NCI-H1930 (cell line): ENCODE measurements at places on chromosomes 5 and 9.

DNA sequence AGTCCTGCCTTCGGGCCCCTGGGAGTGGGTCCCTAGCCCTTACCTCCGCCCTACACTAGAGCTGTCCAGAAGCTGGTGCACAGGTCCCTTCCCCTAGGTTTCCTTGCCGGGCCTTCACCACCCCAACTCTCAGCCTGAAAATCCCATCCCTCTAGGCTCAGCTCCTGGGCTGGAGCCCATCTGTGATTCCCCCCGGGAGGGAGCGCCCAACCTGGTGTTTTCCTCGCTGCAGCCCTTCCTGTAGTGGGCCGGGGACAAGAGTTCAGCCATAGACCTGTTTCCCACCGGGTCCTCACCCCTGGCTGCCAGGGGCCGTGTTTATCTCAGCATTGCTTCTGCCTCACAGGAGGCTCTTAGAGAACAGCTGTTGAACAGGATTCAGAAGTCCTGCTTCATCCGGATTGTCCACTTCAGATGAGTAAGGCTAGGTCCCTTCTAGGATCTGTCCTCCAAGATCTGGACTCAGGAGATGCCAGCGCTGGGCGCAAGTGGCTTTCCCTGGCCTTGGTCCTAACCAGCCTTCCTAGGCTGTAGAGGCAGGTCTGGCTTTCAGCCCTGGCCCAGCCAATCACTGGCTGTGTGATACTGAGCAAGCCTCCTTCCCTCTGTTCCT, 965 bp downstream of the GLIPR2 start:
- DNase-seq: no peak

DNA sequence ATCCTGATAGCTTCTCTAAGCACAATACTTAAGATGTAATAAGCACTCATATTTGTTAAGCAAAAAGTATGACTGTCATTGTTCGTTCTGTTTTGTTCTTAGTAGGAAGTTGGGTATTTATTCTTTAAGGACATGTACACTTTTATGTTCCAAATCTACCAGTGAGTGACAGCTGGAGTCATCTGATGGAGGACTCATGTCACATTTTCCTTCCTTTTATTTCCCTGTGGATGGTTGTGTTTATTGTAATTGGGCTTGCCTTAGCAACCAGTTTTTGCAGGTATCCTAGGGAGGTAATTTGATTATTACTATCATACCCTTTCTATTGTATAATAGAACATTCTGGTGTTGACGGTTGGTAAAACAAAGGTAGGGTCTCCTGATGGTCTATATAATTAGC, 145.7 kb downstream of the ZSWIM6 start:
- no peak for DNase-seq

- DNase-seq: no peak
Measured at GRCh38 chr5:61283471-61283870, 48.6 kb upstream of the ZSWIM6 start.

GRCh38 chr9:70504834-70505233, 90.4 kb upstream of the KLF9 start:
- no peak for DNase-seq

DNA sequence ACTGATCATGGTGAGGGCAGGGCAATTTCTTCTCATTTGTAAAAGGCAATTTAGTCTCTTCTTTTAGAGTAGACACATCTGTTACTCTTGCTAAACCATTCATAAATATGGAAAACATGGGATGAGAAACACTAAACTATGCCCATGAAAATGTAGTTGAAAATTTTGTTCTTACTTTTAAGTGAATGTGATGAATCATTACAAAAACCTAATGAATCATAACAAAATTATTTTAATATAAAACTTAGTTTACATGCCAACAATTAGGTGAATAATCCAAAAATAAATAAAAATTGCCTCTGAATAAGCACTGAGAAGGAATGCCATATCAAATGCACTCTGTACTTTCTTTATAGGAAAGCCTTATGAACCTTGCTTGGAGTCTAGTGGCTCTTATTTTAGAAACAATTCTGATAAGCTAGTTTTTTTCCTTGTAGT, 297.7 kb upstream of the EFNA5 start:
- DNase-seq: no peak

GRCh38 chr9:137128158-137128861, 10.6 kb upstream of the GRIN1 start:
- no peak for DNase-seq

DNA sequence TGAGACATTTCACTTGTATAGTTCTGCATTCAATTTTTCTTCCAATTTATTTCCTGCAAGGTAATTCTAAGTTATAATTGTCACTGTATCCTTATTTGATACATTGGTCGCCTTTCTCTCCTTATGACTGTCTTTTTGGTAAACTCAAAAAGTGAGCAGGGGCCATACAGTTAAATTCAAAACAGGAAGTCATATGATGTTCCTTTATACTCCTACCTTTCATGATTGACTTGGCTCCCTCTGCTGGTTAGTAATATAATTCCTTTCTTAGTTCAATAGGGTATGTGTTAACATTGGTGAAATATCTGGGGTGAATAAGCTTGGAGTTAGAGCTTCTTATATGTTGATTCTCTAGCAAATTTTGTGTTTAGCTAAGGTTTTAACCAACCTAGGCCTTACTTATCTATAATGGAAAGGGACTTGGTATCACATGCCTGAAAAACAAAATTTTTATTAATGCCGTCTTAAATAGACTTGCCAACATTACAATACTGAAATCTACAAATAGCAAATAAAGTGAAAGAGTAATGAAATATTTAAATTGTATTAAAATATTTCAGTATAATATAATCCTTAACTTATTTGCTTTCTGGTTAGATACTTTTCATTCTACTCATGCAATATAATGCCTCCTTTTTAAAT, 6.0 kb upstream of the NIPBL start:
- DNase-seq: peak; percentile 40

- DNase-seq: no peak
Measured at GRCh38 chr9:70106571-70106970, 62.9 kb downstream of the MAMDC2 start.

DNA sequence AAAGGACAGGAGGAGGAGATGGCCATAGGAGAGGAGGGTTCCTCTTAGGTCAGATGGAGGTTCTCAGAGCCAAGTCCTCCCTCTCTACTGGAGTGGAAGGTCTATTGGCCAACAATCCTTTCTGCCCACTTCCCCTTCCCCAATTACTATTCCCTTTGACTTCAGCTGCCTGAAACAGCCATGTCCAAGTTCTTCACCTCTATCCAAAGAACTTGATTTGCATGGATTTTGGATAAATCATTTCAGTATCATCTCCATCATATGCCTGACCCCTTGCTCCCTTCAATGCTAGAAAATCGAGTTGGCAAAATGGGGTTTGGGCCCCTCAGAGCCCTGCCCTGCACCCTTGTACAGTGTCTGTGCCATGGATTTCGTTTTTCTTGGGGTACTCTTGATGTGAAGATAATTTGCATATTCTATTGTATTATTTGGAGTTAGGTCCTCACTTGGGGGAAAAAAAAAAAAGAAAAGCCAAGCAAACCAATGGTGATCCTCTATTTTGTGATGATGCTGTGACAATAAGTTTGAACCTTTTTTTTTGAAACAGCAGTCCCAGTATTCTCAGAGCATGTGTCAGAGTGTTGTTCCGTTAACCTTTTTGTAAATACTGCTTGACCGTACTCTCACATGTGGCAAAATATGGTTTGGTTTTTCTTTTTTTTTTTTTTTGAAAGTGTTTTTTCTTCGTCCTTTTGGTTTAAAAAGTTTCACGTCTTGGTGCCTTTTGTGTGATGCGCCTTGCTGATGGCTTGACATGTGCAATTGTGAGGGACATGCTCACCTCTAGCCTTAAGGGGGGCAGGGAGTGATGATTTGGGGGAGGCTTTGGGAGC, 3.1 kb downstream of the EGR1 start:
- no peak for DNase-seq

DNA sequence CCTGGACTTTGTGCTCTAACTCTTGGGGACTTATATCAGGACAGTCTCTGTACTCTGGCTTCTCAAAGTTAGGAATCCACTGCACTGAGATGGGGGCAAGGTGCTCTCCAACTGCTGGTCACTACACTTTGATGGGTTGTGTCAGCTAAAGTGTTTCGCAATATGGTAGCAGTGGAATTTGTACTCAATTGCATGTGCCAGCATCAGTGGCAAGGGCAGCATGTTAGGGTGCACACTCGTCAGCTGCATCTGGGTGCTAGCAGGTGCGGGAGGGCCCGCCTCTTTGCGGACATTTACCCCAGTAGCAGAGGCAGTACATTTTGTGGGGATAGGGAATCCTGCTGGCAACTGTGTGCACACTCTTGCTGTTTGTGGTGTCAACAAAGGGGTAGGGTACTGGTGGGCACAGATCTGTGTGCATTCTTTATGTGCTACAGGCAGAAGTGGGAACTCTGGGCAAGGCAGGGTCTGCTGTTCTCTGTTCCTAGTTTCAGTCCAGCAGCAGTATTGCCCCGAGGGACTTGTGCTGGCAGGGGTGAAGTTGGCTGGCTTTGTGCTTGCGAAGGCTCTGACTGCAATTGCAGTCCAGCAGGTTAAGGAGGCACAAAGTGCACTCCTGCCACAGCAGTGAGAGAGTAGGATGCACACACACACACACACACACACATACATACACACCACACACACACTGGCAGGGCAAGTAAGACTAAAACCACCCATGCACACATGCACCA, 924.8 kb upstream of the CDH9 start:
- no peak for DNase-seq

GRCh38 chr5:63025679-63026078, 447.1 kb downstream of the LRRC70 start:
- DNase-seq: no peak

GRCh38 chr9:80061940-80062339, 490.2 kb downstream of the TLE4 start:
- DNase-seq: no peak

GRCh38 chr5:111530298-111530740, 18.0 kb upstream of the STARD4 start:
- DNase-seq: no peak

DNA sequence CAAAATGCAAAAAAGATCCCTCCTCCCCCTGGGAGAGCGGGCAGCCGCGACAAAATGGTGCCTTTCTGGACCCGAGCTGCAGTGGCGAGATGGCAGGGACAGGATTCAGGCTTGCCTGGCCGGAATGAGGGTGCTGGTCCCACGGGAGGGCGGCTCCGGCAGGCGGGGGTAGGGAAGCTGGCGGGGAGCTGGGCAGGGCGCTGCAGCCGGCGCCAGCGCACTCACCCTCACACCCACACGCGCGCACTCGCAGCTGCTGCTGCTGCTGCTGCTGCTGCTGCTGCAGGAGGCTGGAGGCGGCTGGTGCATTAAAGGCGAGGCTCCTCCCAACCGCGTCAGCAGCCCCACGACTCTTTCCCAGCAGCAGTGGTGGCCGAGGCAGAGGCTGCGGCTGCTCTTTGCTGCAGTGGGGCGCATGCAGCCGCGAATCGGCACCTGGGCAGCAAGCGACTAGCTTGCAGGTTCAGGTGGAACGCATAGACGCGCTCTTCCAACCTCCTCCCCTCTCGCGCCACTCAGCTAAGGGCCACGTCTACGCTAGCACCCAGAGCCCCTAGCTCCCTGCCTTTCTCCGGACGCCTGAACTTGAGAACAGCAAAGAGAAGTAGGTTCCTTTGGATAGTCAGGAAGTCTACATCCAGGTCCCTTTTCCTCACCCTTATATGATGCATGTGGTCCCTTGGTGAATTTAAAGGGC, at the start of gene PPP2R2B:
PPP2R2B (minus strand) TSS at position 282 of the 697 bp plus-strand sequence.
- DNase-seq: peak; percentile 15

DNA sequence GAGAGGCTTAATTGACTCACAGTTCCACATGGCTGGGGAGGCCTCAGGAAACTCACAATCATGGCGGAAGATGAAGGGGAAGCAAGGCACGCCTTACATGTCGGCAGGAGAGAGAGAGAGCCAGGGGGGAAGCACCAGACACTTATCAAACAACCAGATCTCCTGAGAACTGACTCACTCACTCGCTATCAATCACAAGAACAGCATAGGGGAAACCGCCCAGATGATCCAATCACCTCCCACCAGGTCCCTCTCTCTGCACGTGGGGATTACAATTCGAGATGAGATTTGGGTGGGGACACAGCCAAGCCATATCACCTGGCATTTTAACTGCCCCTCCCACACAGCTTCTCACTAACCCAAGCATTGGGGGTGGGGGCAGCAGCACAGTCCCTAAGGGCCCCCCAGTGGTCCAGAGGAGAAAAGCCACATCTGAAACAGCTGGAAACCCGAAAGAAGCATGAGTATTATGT, 76.1 kb upstream of the ASS1 start:
- DNase-seq: no peak

DNA sequence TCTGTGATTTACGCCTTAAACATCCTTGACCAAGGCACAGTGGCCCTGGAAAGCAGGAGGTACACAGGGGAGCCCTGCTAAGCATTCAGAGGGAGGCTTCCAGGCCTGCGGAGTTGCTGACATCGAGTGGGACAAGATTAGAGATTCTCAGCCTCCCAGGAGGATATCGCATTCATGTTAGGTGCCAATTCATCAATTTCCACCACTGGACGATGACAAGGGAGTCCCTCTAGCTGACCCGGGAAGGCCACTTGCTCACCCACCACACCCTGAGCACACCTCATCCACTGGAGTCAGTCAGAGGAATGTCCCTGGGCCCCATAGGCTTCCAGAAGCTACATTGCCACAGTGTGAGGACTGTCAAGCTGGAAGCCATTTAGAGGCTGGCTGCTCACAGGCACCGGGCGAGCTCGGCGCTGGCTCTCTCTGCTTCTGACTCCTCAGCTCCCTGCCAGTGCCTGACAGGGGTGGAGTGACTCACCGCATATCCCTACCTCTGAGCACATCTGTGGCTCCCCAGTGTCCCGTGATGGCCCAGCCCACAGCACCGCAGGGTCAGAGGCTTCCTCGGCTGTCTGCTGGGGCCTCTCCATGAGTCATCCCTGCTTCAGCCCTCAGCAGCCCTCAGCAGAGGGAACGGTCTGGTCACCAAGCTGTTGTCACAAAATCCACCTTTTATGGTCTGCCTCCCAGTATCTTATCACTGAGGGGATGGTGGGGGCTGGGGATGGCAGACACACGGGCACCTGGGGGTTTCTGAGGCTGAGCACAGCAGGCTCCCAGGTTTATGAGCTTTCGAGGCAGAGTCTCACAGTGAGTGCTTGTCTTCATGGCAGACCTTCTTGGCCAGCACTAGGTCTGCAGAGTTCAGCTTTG, 117.5 kb downstream of the ZNF608 start:
- DNase-seq: no peak

DNA sequence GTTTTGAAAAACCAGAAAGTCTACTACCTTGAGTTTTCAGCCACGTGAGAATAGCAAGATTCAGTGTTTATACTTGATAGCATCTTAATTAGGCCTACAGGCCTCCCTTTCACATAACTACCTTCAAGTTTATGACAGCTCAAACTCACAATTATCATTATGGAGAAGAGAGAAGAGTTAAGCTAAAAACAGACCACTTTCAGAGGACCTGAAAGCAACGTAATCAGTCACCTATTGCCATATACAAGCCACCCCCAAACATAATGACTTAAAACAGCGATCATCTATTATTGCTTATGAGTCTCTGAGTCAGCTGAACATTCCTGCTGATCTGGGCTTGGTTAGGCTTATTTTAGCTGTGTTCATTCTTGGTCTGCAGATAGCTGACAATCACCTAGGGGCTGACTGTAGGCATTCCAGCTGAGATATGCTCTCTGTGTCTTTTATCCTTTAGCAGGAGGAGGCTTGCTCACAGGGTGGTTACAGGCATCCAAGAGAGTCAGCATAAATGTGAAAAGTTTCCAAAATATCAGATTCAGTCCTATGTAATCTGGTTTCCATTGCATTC, 130.9 kb downstream of the COX7C start:
- DNase-seq: no peak

- no peak for DNase-seq
Measured at GRCh38 chr9:1117439-1117838, 67.3 kb downstream of the DMRT2 start.

- no peak for DNase-seq
Measured at GRCh38 chr5:130052752-130053151, 148.5 kb downstream of the CHSY3 start.
